Naive thymus-derived CD4-positive, alpha-beta T cell (primary cell): ENCODE measurements at places on chromosomes 3 and 15. TPM values are rescaled to one million over a fixed set of nuclear protein-coding genes. Genes with fewer than 3 reads are reported as not detected.

Gene AMIGO3
- total RNA-seq, result 0.16 TPM

Gene GPR62
- total RNA-seq, result not detected

DNA sequence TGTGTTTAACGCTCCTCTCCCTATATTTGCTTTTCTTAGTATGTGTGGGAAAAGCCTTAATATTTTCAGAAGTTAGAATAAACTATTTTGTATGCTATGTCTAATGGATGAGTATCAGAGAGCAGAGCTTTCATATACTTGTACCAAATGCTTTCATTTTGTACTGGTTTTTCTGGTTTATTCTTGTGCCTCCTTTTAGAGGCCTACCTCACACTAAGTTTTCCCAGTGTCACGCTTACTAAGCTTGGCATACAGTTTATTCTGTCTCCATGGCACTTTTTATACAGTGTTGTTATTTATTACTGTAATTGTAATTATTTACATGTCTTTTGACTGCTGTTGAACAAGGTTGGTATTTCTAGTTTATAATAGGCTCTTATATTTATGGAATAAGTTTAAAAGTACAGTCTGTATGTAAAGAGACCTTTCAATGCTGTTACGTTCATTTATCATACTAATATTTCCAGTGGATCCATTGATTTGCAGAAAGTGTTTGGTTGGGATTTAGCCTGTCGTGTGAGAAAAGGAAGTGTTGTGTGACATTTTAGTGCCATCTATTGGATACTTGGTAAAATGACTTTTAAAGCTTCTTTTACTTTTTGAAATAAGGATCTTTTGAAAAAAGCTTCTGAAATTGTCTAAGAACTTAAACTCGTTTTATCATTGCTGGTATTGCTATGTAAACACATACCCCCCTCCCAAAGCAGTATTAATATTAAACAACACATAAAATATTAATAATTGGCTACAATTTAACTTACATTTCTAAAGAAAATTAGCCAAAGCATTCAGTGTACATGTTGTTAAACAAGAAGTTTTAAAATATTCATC, 5.2 kb upstream of the EBLN2 start:
- H3K27ac ChIP-seq, result no peak overlapping the region
- DNase-seq, result peak; percentile 49
- H3K36me3 ChIP-seq, result no peaks in the 10 kb centered on the region
- H3K4me3 ChIP-seq, result no peak overlapping the region
- H3K4me1 ChIP-seq, result no peaks in the 10 kb centered on the region
- no peaks in the 10 kb centered on the region for H3K27me3 ChIP-seq

- peaks cover 49% of the 10 kb centered on the region for H3K4me1 ChIP-seq
- H3K4me3 ChIP-seq, result no peak overlapping the region
- H3K36me3 ChIP-seq, result no peaks in the 10 kb centered on the region
- DNase-seq, result no peak
- H3K27me3 ChIP-seq, result no peaks in the 10 kb centered on the region
- H3K27ac ChIP-seq, result no peak overlapping the region
These were observed 5.7 kb downstream of the ADAMTS17 start for GRCh38 chr15:100336061-100336460.

GRCh38 chr15:78842519-78842918, 30.2 kb upstream of the MORF4L1 start:
- no peak for DNase-seq
- H3K4me3 ChIP-seq, result no peak overlapping the region
- no peaks in the 10 kb centered on the region for H3K36me3 ChIP-seq
- no peaks in the 10 kb centered on the region for H3K27me3 ChIP-seq
- H3K27ac ChIP-seq, result no peak overlapping the region

DNA sequence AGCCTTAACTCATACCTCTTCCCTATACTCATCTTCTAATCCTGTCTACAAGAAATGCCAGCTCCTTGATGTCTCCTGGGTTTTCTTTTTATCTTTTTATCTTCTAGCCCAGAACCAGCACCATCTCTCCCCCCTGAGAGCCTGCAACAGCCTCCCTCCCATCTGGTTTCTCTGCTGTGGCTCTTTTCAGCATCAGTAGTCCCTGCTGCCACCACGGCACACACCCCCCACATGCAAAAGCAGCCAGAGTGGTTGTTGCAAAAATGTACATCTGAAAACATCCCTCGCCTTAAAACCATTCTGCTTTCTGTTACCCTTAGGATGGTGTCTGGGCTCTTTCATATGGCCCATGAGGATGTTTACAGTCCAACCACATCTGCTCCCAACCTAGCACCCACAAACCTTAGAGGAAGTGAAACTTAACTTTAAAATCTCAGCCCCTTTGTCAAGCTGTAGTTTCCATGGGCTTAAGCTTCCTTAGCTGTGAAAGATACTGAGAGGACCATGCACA, 775 bp downstream of the TTC21A start:
- peaks cover 18% of the 10 kb centered on the region for H3K4me1 ChIP-seq
- H3K27me3 ChIP-seq, result no peaks in the 10 kb centered on the region
- peak overlapping the region; percentile 78 for H3K27ac ChIP-seq
- DNase-seq, result peak; percentile 27
- H3K4me3 ChIP-seq, result peak overlapping the region; percentile 95
